Fibroblast of skin of right biceps (primary cell): ENCODE measurements at places on chromosomes 2 and 18.

GRCh38 chr18:77160515-77160914 is 27.9 kb upstream of the MBP start:
- DNase-seq: no peak

GRCh38 chr18:57813245-57813644 is 10.1 kb upstream of the ATP8B1 start:
- peak; percentile 98 for DNase-seq

GRCh38 chr2:64978514-64979268 is 10.5 kb upstream of the SLC1A4 start:
- peak; percentile 41 for DNase-seq

DNA sequence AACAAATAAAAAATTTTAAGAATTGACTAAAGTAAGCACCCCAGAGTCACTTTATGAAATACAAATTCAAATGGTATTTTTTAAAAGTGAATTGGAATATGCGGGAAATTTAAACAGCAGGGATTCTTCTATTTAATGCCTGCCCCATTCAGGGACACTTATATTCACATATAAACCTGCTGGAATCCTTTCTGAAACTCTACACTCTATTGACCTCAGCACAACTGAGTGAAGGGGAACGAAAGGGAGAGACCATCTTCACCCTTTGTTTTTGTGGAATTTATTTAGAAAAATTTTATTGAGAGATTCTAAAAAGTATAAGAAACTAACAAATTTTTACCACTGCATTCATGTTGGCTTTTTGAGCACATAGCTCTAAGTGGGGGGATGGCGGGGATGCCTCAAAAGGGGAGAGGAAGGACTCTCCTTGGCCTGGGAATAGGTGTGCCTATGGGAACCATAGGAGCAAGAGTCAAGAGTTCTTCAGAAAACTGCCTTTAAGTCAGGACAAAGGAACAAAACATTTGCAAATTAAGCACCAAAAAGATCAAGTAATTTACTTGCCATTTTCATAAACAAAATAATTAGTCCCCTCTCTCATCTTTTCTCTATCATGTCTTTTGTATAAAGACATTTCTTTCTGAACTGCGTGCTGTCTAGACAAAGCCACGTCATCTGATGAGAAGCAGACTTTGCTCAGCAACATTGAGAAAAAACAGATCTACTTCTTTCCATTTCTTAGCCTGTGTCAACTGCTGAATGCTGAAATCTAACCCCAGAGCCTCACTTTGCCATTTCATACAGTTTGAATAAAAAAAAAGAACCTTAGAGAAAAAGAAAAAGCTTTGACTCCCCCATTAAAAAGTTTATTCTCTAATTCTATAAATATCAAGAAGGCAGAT is 21.6 kb upstream of the FLACC1 start:
- peak; percentile 38 for DNase-seq

- no peak for DNase-seq
These were observed 23.6 kb upstream of the COL6A3 start for GRCh38 chr2:237437566-237437965.

DNA sequence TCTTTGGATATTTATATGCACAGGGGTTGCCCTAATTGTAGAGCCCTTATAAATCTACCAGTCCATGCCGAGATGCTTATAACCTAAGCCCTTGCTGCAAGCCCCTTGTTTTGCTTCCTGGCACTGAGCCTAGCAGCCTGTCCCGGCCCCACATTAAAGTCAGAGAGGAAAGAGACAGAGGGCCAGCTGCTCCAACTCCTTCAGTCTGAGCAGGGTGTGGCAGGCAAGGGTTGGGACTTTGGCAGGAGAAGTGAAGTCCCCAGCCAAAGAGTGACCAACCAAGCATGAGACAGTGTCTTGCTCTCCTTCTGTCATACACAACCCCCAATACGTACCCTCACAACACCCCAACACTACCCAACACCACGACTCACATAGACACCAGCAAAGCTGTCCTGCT is 54.7 kb upstream of the FZD7 start:
- no peak for DNase-seq

GRCh38 chr18:75405351-75405750 is 22.2 kb downstream of the SMIM21 start:
- DNase-seq: peak; percentile 39

DNA sequence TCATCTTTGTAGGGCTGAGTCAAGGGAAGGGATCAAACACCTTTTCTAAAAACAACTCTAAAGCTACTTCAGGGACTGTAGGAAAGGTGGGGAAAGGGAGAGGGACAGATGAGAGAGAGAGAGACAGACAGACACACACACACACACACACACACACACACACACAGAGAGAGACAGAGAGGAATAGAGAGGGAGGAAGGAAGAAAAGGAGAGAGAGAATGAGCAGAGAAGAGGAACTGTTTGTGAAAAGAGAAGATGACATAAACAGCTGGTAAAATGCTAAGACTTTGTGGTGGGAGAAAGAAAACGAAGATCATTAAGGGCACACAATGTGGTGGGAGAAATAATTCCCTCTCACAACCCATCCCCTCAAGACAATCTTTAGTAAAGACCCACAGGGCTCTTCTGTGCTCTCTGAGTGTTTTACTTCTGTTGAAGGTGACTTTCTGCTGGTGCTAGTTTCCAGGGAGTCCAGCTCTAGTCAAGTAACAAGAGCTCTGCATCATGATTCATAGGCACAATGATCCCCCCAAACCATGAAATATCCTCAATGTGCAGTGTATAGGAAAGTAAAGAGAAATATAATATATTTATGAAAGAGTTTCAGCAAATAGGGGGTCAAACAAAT is 77.2 kb upstream of the STK17B start:
- DNase-seq: no peak

- DNase-seq: no peak
These were observed 301.1 kb downstream of the ERBB4 start for GRCh38 chr2:212237350-212238095.

DNA sequence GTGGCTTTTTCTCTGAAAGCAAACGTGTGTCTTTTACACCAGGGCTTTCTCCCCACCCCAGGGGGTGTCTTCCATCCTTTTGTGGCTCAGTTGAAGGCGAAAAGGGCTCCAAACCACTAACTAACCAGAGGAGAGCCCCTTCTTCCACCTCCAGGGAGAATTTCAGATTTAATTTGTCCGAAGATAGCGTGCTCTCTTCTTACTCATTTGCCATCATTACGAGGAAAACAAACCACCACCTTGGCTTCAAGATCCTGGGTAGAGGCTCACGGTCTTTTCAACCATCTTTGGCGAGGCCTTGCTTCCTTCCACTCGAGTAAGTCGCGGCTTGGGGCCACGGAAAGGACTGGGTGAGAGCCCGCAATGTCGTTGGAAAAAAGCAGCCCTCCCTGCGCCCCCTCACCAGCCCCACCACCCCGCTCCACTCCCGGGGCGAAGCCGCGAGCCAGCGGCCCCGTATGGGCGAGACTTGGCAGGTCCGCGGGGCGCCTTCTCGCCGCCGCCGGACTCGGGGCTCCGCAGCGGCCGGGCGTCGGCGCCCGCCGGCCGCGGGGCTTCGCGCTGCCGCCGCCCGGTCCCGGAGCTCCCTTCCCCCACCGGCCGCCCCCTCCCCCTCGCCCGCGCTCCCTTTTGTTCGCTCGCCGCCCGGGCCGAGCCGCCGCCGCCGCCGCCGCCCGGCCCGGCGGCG is 1.7 kb upstream of the ZNF532 start:
- peak; percentile 62 for DNase-seq

DNA sequence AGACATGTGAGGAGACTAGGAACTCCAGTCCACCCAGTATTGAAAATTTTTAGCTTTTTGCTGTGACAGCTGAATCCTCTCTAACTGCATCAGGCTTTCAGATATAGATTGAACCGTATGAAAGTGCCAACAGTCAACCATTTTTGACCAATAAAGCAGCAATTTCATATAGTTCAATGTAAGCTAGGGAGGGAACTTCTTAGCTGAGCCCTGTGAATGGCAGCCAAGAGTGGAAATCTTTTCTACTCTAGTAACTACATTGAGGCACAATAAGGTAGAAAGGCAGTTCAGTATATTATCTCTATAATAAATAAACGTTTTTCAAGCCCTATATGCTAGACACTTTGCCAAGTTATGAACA is 96.3 kb upstream of the TANK start:
- DNase-seq: no peak

- DNase-seq: no peak
These were observed 357.6 kb downstream of the MTX2 start for GRCh38 chr2:176626796-176627195.

DNA sequence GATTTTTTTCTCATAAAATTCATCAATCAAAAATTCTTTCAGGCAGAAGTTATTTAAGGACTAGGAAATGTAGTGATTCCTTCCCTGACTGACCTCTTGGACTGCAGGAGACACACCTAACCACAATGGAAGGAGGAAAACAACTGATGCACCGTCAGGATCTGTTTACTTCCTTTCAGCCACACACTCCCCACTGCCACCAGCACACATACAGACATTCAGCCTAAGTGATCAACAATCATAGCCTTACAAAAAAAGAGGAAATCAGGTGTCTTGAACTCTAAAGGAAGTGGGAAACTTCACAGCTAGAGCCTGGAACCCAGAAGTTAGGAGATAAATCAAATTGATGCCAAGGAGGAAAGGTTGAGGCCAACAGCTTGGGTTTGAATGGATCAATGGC is 213.5 kb upstream of the ACVR2A start:
- DNase-seq: no peak

- no peak for DNase-seq
These were observed 191.3 kb downstream of the MYO1B start for GRCh38 chr2:191436368-191437055.

DNA sequence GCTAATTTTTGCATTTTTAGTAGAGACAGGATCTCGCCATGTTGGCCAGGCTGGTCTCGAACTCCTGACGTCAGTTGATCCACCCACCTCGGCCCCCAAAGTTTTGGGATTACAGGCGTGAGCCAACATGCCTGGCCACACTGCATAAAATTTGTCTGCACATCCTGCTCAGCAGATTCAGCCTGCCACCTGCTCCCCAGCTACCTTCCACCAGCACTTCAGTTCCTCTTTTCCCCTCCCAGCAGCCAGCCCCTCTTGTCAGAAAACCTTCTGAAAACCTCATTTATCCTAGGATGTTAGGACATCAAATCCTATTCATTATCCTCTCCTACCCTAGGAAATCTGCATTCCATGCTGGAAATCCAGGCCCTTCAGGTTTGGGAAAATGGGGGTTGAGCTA is 99.4 kb upstream of the STPG4 start:
- no peak for DNase-seq

- DNase-seq: no peak
These were observed 38.4 kb downstream of the ARL4C start for GRCh38 chr2:234458466-234458865.

DNA sequence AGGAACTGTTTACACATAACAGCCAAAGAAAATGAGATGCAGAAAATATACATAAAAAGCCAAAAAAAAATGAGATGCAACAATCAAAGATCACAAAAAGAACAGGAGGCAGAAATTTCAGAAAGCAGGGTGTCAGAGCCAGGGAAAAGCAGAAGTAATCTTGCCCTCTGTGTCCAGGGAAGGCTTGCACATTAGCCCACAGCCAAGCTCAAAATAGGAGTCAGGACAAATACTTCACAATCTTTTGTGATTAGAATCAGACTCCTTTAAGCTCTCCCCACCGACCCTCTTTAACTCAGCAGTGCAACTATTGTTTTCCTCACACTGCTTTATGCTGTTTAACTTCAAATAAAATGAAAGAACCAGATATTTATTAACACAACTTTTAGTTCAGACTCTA is 34.6 kb downstream of the IAH1 start:
- DNase-seq: no peak

DNA sequence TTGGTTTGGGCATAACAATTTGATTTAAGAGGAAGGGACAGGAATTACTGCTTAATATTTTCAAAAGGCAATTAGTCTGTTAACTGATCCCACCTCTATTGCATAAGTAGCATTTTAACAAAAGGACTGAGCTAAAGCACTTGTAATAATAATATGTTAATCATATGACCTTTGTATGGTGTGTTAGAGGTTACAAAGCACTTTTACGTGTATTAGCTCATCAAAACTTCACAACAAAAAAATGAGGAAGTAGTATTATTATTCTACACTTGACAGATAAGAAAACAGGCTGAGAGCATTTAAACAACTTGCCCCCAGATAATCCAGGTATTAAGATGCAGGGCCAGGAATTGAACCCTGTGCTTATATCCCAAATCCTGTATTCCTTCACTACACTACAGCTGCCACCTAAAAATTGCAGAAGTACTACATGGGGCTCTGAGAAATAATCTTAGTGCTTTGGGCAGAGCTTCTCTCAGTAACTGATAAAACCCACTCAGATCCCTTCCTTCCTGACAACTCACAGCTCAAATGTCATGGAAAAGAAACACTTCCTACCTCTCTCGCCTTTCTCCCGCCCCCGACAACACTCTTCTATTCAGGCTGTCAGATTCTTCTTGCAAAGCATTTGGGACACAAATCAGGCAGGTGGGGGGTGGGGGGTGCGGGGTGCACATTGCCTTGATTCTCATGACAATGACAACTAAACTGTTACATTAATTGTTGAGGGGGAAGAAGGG is 20.7 kb upstream of the KCTD1 start:
- DNase-seq: no peak

GRCh38 chr18:13500869-13501542 is 225.4 kb downstream of the FAM210A start:
- DNase-seq: peak; percentile 61

- no peak for DNase-seq
These were observed 13.7 kb downstream of the RUFY4 start for GRCh38 chr2:218082586-218083351.
